ENCODE measurements at places on chromosomes 13 and 19.

DNA sequence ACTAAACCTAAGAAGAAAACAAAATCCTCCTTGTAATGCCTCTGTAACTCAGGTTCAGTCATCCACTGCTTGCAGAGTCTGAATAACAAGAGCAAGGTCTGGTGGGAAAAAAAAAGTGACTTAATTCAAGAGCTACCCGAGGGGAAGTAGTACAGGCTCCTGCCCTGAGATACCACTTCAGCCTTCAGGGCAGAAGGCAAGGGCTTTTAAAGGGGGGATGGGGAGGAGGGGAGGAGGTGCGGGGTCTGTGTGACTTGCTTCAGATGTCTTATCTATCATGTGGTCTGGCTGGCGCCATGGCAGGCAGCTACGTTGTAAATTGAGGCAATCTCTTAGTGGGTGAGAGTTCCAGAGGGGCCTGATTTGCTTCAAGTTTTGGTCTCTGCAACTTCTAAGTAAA lies 66.7 kb downstream of the LRRC63 start:
- DNase-seq = no peak

- DNase-seq = no peak
Observed at GRCh38 chr13:111909501-111909900, 157.4 kb upstream of the SOX1 start.

GRCh38 chr13:51643105-51643881 lies 59.0 kb downstream of the WDFY2 start:
- DNase-seq = no peak

DNA sequence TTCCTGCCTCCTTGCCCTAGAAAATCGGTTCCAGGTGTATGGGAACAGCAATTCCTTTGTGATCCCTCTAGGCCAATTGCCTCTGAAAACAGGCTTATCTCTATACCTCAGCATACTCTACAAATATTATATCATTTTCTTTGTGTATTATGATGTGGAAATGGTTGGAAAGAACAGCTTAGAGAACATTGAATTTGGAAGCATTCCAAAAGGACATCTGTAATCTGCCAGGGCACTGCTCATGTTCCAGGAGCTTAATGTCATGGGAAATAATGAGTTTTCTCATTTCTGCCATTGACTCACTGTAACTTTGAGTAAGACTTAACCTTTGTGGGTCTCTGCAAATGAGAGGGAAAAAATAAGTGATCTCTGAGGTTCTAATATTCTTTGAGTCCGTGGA lies 147.3 kb downstream of the UFM1 start:
- no peak for DNase-seq
